Right forelimb (tissue), 1 donor: ENCODE measurements at places on chromosomes 7 and 10.
A peak's percentile ranks its signal among the peaks of the same experiment; 100 is the strongest.

DNA sequence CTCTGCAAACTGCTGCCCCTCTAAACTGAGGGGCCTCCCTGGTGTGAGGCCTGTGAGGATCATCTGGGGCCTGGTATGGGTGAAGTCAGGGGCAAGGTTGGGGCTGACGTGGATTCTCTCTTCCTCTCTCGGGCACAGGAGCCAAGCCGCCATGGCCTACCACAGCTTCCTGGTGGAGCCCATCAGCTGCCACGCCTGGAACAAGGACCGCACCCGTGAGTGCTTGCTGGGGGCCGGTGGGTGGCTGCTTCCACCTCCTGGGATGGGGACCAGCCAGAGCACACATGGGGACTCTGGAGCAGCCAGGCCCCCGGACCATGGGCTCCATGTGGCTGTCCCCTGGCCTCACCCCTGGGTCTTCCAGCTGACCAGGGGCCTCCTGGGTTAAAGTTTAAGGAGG, 11.0 kb downstream of the ARPC1B start:
- DNase-seq, result no peak

DNA sequence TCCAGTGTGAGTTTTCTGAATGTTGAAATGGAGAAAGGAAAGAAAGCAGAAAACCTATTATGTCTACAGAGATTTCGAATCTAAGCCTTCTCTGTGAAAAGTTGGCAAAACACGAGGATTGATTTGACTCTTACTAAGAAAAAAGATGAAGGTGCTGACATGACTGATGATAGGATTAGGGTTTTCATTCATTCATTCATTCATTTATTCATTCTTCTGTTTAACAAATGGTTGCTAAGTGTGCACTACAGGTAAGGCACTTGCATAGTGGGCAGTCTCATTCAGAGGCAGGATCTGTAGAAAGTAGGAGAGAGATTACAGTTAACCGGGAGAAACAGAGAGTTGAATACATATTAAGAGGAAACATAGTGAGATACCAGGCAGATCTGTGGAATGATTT, 137.1 kb downstream of the ZNF365 start:
- DNase-seq, result no peak

- no peak for DNase-seq
Measured at GRCh38 chr10:51257511-51258248, 183.4 kb downstream of the PRKG1 start.

GRCh38 chr10:74347522-74347921, 196.5 kb downstream of the ADK start:
- DNase-seq, result no peak

- no peak for DNase-seq
Measured at GRCh38 chr7:150665089-150665748, 20.3 kb upstream of the GIMAP2 start.

DNA sequence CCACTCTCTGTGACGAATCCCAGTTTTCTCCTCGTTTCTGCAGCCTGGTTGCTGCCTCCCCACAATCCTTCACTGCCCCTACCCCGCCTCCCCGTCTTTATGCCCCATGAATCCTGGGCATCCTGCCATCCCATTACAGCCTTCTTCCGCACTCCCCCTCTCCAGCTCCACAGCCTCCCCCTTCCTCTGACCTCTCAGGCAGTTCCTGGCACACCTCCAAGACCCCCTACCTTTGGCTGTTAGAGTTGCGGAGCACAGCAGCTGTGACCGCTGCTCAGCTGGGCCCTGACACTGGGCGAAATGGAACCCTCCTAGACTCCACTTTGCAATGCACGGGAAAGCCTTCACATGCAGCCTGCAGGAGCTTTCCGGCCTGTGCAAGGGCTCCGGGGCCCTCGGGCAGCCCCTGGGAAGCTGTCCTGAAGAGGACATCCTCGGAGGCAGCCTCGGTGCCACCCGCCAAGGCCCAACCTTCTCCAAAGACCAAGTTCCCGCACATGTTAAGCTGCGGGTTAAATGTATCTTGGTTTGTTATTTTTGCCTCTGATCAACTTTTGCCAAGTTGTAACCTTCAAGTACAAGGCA, 400.7 kb upstream of the MKI67 start:
- DNase-seq, result peak; percentile 85

DNA sequence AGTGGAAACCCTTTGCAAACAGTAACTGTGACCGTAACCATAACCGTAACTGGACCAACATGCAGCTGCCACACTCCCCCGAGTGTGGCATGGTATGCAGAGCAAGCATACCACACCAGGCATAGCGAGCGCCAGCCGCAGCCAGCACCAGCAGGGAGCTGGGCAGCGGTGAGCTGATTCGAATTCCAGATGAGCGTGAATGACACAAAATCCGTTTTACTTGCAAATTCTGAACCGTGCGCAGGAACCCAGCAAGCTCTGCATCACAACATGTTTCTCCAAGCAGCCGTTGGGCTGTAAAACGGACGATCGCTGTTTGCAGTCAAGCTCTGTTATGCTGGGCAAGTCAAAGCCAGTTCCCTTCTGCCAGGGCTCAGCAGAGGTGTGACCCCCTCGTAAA, 111.1 kb downstream of the OAT start:
- DNase-seq, result peak; percentile 46

DNA sequence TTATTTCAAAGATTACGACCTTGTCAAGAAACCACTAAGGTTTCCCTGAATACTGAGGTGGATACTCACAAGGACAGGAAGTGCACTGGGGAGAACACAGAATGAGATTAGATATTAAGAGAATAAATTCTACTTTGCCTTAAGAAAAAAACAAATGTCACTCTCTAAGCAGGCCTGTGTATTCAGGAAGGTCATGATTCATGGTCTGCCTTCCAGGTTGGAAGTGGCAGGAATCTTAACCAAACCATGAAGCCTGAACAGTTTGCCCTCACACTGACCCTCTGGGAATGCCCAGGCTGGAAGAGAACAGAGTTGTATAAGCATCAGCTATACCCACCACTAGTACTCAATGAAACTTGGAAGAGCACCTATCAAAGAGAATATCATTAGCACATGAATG, 227.6 kb downstream of the DGKI start:
- DNase-seq, result no peak

DNA sequence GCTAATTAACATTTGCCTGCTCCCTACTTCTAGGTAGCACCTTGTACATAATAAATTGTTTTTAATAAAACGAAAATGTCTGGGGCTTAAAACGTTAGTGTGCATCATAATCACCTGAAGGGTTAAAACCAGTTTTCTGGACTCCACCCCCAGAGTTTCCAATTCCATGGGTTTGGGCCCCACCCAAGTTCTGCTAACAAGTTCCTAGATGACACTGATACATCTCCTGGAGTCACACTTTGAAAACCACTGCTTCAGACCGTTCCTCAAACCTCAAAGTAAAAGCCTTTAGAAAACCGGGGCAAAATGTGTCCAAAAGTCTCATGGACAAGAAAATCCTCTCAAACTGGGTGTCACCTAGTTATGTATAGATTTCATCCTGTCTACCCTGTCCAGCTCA, 9.3 kb downstream of the OSBPL3 start:
- no peak for DNase-seq

- DNase-seq, result peak; percentile 39
Measured at GRCh38 chr7:2046581-2047565, 185.9 kb downstream of the MAD1L1 start.

- no peak for DNase-seq
Measured at GRCh38 chr10:5343979-5344378, 20.8 kb upstream of the UCN3 start.

DNA sequence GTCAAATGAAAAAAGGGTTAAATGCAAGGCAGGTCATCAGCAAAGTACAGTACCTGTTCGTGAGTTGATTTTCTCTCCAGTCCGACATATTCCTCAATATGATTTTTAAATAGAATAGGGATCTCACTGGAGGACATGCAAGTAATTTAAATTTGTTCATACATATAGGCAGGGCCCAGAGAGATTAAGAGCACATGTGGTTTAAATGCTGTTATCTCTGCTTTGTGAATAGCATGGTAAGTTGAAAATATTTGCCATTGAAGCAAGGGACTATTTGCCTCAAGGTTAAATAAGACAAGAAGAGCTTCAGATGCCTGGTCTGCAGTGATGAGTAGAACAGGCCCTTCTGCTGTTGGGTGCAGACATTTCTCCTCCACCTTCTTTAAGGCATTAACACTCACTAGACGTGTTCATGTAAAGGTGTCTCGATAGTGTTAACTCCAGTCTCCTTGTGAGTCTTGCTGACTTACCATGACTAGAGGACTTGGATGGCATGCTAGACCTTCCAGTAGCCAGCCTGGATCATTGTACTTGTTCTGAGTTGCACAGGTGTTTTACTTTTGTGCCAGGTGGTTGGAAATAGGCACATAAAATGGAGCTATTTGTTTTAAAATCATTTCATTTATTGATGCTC, 15.6 kb upstream of the AKR1C3 start:
- DNase-seq, result no peak

DNA sequence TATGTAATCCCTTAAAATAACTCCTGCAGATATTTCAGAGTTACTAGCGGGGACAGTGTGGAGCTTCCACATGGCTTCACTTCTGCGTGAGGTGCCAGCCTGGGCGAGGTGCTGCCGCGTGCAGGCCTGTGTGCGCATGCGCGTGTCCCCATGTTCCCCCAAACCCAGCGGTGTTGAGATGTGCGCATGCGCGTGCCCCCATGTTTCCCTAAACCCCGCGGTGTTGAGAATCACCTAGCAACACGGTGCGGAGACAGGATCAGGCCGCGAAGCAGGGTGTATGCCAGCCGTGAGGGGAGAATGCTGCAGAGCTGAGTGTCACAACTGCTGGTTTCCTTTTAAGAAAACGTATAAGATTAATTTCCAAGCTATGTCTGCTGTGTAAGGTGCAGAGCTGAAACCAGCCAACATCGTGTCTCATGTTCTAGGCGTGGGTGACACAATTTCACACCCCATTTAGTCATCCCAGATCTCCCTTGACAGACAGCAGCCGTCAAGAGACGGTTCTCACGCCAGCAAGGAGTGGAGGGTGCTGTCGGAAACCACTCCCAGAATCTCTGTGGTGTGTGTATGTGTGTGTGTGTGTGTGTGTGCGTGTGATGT, 71.9 kb upstream of the ADARB2 start:
- DNase-seq, result no peak

- no peak for DNase-seq
Measured at GRCh38 chr10:48464121-48464870, 140.6 kb downstream of the ARHGAP22 start.

DNA sequence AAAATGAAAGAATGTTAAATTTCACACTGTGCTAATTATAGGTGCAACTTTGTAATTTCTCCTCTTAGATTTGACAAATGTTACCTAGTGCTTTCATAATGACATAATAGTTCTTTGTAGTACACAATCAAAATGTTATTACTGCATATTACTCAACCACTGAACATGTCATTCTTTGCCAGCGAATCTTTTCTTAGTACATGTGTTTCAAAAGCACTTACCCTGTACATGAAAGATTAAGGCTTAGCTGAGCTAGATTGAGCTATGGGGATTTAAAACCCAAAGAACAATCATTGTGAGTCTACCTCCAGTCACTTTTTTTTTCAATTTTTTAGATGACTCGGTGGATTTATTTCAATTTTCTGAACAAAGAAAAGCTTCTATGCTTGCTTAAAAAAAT, 123.5 kb upstream of the FERD3L start:
- no peak for DNase-seq

DNA sequence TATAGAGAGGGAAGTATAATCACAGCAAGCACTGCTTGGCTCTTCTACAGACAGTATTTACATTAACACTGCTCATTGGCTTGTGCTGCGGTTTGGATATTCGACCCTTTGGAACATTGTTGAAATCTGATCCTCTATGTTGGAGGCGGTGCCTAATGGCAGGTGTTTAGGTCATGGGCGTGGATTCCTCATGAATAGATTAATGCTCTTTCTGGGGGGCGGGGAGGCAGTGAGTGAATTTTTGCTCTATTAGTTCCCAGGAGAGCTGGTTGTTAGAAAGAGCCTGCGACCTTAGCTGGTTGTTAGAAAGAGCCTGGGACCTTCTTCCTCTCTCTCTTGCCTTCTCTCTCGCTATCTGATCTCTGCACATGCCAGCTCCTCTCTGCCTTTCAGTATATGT, 77.3 kb upstream of the SVIL start:
- no peak for DNase-seq

DNA sequence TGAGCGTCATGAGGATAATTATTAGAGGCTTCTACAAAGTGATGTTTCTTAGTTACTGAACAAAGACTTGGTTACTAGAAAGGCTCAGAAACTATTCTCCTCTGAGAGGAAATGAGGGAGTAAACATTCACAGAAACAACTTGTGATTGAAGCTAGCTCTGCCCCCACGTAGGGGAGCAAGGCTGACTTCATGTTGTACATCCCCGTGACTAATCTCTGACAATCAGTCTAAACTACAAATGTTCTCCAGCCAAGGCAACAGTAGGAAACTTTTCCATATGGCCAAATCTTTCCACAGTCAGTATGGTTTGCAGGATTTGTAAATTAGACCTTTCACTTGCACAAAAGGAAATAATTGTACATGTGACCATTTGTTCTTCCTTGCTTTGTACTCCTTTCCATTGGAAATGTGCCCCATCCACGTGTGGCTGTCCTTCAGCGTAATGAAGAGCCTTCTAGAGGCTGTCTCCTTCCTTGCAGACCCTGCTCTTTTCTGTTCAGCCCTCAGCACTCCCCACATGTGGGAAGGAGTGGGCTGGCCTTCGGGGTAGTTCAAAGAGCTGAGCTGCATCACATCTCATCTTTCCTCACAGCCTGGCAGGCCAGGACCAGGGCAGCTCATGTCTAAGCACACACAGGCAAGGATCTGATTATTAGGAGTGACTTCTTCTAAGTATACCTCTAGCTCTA, 93.5 kb downstream of the PCGF5 start:
- no peak for DNase-seq

- no peak for DNase-seq
Measured at GRCh38 chr10:37549054-37549453, 308.4 kb downstream of the ZNF248 start.

GRCh38 chr7:23205909-23206767, 24.3 kb downstream of the NUP42 start:
- peak; percentile 83 for DNase-seq

DNA sequence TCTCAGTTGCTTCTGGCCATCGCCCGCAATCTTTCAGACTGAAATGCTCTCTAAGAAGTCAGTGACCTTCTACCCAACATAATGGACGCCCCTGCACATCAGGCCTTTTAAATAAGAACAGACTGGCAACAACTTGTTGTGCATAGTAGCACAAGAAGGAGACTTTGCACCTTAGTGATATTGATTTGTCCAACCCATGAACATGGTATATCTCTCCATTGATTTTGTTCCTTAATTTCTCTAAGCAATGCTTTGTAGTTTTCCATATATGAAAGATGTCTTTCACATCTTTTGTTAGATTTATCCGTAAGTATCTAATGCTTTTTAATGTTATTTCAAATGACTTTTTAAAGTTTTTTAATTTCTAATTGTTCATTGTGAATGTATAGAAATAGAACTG, 4.3 kb downstream of the IL15RA start:
- no peak for DNase-seq

- DNase-seq, result peak; percentile 80
Measured at GRCh38 chr7:98294798-98295382, 13.4 kb downstream of the BRI3 start.

- no peak for DNase-seq
Measured at GRCh38 chr7:77702513-77702912, 6.3 kb downstream of the RSBN1L start.

DNA sequence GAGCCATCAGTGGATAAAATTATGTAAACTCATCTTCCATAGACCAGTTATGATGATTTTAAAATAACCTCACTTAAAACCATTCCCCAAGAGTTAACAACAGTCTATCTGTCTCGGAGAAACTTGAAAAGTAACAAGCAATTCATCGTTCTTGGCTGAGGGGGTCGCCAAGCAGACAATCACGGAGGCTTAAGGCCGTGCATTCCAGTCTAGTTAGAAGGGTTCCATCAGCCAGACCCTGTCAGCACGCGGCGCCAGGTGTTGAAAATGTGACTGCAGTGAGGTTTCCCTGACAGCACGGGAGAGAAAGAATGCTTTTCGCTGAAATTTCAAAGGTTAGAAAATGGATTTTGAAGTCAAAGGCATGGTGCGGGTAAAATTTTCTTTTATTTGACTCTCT, 1025.0 kb upstream of the CELF2 start:
- DNase-seq, result no peak
